ENCODE measurements at places on chromosomes 3 and 15.

- no peak for DNase-seq
Measured at GRCh38 chr3:85801955-85802354, 843.2 kb downstream of the CADM2 start.

- no peak for DNase-seq
Measured at GRCh38 chr3:151964743-151965142, 91.3 kb downstream of the SUCNR1 start.

DNA sequence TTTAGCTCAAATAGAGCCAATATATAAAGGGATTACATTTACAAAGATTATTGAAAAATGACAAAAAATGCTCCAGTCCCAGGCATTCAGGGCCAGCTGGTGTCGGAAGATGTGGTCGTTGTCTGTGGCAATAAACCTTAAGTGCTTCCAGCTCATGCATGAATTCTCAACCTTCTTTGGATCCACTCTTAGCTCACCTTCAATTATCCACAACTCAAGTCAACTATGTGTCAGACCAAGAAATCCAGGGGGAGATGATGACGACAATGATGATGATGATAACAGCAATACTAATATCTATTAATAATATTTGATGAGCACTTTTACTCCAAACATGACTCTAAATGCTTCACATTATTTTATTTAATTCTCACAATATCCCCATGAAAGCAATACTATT, 53.6 kb upstream of the PXYLP1 start:
- no peak for DNase-seq

- DNase-seq: no peak
Measured at GRCh38 chr3:39752751-39753150, 56.7 kb upstream of the MYRIP start.

- no peak for DNase-seq
Measured at GRCh38 chr3:60599586-60599985, 651.7 kb downstream of the FHIT start.

DNA sequence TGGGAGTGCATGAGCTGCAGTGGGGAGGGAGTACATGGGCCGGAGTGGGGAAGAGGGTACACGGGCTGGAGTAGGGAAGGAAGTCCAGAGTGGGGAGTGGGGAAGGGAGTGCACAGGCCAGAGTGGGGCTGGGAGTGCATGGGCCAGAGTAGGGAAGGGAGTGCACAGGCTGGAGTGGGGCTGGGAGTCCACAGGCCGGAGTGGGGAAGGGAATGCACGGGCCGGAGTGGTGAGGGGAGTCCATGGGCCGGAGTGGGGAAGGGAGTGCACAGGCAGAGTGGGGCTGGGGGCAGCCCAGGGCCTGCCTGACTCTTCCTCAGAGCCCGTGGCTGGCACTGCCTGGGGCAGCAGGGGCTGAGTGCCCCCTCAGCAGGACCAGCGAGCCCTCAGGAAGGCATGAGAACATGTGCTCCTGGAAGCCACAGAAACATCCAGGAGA, 40.7 kb downstream of the KLF15 start:
- no peak for DNase-seq

DNA sequence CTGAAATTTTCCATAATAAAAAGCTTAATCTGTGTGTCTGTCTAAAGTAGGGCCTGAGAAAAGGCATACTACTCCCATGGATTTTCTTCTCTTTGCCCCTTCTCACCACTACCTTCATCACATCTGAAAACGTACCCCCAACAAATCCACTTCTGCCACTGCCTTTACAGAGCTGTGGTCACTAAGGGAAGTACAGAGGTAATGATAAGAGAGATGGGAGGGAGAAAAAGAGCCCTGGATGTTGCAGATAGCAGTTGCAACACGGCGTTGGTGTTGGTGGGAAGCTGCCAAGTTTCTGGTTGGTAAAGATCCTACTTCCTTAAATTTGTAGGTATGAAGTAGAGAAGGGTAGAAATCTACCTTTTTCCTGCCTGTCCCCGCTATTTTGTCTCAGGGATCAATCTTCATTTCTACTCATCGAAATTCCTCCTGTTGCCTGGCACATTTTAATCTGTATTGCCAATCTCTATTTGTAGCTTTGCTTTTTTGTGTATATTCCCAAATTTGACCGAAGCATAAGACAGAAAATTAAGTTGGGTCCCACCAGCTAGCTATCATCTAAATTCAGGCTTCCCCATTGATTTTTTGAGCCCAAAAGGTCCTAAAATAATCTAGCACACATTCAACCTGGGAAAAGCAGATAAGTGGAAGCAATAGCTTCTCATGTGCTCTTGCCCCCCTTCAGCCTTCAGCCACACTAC, 102.9 kb downstream of the TFDP2 start:
- DNase-seq: no peak

GRCh38 chr3:153252963-153253362, 90.9 kb downstream of the RAP2B start:
- DNase-seq: no peak

GRCh38 chr3:14363991-14364390, 38.4 kb upstream of the SLC6A6 start:
- no peak for DNase-seq

GRCh38 chr3:97359977-97360376, 404.6 kb upstream of the ARL6 start:
- DNase-seq: no peak

DNA sequence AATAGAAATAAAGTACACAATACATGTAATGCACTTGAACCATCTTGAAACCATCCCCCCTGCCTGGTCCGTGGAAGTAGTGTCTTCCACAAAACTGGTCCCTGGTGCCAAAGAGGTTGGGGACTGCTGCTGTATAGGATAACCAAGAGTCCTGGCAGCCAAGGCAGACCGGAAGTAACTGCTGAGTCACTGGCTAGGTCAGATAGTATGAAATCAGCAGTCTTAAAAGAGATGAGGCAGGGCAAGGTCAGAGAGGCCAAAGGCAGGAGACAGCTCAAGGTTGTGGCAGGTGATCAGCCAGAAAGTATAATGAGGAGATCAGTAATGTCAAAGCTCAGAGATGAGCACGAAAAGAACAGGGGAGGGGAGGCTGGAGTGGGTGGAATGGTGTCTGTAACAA, 60.2 kb downstream of the MAP3K13 start:
- DNase-seq: peak; percentile 14

GRCh38 chr3:128238184-128238489, 84.9 kb downstream of the EEFSEC start:
- no peak for DNase-seq

- DNase-seq: no peak
Measured at GRCh38 chr3:117193390-117193789, 483.8 kb downstream of the TUSC7 start.

DNA sequence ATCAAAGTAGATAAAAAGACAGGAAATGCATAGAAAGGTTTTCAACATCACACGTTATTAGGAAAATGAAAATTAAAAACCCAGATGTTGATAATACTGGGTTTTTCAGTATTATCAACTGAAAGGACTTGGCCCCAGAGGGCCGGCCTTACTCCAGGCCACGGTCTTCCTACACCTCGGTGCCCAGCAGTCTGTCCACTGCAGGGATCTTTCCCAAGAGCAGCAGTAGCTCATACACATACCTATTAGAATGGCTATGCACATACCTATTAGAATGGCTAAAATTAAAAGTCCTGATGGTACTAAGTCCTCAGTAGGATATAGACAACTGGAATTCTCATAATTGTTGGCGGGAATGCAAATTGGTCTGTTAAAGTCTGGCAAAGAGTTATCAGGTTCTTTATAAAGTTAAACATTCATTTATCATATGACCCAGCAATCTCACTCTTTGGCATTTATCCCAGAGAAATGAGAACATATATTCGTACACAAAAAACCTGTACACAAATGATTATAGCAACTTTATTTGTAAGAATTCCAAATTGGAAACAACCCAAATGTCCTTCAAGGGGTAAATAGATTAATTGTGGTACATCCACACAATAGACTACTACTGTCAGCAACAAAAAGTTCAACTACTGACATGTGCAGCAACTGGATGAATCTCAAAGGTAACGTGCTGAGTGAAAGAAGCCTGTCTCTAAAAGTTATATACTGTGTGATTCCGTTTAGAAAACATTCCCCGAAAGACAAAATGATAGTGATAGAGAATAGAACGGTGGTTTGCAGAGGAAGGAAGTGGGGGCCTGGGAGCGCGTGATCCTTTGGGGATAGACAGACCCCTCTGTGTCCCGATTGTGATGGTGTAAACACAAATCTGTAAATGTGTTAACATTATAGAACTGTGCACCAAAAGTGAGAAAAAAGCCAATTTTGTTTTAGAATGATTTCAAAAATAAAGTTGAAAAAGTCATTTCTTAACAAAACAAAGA, 62.3 kb downstream of the MCTP2 start:
- no peak for DNase-seq

GRCh38 chr3:143484846-143485512, 363.3 kb downstream of the SLC9A9 start:
- DNase-seq: no peak

DNA sequence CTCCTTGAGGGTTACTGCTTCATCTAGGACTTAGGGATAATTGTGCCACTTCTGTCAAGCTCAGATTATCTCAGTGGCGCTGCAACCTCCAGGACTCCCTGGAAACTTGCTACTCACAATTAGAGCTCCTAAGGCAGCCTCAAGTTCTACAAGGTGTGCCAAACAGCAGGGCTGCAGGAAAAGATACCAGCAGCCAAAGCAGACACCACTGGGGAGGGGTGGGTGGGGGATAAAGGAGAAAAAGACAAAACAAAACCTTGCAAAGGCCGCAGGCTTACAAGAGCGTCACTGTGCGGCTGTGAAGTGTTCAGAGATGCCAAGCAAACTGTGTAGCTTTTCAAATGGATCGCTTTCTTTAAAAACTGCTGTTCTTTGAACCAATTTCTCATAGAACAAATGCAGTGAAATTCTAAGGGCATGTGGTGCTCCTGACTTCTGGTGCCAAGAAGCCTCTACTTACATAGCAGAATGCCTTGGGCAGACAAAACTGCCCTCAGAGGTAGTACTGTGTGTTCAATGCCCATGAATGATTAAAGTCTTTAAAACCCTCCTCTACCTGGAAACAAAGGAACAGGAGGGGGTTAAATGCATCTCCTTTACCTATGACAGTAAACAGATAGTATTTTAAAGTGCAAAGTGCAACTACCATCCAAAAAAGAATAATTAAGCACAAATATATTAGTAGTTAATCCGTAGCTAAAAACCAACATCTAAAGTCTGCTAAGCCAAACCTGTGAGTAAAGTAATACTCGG, 353.4 kb downstream of the FOXP1 start:
- DNase-seq: no peak

- no peak for DNase-seq
Measured at GRCh38 chr3:13301286-13301987, 118.7 kb downstream of the NUP210 start.

DNA sequence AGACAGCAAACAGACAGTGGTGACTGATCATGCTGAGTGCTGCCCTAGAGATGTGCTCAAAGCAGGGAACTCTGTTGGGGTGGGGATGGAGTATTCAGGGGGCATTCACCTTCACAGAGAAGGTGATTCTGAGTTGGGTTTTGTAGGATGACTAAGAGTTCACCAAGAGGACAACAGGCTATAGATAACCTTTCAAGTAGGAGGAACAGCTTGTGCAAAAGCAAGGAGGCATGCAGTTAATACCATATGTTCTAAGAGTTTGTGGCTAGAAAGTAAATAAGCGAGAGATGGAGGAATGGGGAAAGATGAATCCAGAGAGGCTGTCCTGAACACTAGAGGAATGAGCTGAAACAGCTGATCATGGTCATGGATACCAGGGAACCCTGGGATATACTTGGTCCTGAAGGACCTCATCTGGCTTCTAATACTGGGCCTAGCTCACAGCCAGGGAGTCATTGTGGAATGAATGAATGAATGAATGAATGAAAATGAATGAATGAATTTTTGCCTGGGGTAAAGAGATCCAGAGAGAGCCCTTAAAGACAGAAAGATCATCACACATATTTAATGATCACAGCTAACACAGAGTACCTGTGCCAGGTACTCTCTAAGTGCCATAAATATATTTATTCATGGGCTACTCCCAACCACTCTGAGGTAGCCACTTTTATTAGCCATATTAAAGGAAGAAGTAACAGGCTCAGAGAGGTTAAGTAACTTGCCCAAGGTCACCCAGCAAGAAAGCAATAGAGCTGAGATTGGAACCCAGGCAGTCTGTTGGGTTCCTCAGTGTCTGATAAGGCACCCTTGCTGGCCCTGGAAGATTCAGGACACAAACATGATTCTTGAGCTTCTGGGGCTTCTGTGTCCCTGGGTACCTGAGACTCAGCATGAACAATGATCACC, 22.0 kb downstream of the SMAD6 start:
- DNase-seq: no peak

DNA sequence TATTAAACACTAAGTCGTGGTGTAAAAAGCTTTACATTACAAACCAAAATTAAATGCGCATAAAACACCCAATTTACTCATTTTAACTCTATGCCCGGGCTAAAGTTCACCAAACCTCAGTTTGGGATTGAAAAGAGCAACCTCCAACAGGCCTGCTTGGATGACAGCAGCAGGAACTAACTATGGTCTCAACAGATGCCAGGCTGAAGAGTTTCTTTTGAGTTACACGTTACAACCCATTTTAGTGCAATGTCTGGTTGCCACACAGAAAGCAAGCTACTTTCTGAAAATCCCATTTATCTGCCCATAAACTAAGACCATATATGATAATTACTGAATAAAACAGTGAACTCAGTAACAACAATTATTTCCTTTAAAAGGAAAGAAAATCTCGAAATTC, 2.2 kb downstream of the SATB1 start:
- DNase-seq: no peak

- no peak for DNase-seq
Measured at GRCh38 chr3:94967196-94967595, 904.3 kb downstream of the NSUN3 start.

DNA sequence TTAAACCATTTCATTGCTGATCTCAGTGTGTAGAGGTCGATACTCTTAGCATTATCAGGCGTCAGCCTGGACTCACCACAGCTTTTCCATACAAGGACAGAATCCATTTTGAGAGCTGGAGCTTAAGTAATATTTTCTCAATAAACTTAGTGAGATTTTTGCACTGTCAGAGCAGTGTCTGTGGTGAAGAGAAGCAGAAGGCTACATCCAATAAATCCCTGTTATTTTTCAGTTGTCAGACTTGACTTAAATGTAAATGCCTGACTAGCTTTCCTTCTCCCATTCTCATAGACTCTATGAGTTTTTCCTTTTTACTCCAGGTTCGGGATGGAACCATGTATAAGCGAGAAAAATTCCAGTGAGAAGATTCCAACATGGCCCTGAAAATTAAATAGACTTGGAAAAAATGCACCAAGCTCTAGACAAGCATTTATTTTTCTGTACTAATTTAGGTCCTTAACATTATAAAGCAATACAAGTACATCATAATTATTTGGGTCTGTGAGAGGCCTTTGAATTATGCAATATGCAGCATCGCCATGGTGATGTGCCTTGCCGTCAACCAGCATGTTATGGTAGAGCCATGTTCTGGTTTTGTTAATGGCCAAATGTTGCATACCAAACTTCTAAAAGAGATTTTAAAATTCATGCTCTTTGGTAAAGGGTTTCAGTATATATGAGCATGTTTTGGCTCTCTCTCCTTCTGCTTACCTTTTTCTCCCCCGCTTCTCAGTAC, 62.0 kb downstream of the RARB start:
- no peak for DNase-seq

DNA sequence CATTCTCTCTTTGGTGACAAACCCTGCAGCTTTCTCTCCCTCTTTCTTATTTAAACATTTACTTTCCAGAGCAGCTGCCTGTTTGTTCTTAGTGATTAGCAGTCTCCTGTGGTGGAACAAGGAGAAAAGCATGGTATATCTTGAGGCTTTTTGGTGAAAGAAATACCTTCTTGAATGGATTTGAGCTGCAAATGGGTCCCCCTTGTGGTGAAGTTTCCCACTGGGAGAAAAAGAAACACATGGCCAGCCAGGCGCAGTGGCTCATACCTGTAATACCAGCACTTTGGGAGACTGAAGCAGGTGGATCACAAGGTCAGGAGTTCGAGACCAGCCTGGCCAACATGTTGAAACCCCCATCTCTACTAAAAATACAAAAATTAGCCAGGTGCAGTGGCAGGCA, 48.3 kb upstream of the ACP3 start:
- no peak for DNase-seq
